ENCODE measurements at places on chromosomes 2 and 18.

- DNase-seq, result no peak
Measured at GRCh38 chr2:60140185-60140584, 413.3 kb downstream of the BCL11A start.

- no peak for DNase-seq
Measured at GRCh38 chr2:239288237-239288636, 112.6 kb downstream of the HDAC4 start.

GRCh38 chr2:6919901-6920742 lies 2.9 kb downstream of the RNF144A start:
- DNase-seq, result no peak

DNA sequence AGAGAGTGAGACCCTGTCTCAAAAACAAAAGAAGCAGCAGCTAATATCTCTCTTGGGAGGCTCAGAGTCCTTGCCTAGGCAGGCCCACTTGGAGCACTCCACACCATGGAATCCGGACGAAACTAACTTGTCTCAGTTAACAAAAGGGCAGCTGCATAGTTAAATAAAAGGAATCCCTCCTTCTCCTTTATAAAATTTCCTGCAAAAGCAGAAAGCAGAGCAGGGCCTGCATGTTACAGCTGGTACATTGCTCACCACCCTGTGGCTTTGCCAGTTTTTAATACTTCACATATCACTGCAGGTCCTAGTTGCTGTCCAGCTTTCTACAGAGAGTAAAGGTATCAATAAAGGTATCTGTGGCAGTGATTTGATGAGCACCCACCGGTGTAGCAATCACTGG lies 93.6 kb downstream of the ASAP2 start:
- DNase-seq, result no peak

DNA sequence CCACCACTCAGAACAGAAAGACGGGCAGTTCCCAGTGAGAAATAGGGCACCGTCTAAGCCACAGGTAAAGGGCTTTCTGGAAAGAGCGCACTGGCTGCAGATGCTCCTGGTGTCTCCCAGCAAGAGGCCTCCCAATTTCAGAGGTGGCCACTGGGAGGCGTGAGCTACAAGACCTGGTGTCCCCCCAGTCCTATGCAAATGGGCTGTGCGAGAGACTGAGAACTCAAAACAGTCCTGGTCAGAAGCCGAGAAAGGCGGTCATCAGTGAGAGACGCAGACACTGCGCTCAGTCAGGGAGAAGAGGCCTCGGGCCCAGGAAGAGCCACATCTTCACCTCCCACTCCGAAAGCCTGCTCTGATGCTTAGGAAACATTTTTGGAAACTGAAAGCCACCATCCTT lies 179.5 kb downstream of the EIPR1 start:
- no peak for DNase-seq

GRCh38 chr2:10519394-10519740 lies 71.2 kb upstream of the ODC1 start:
- no peak for DNase-seq

DNA sequence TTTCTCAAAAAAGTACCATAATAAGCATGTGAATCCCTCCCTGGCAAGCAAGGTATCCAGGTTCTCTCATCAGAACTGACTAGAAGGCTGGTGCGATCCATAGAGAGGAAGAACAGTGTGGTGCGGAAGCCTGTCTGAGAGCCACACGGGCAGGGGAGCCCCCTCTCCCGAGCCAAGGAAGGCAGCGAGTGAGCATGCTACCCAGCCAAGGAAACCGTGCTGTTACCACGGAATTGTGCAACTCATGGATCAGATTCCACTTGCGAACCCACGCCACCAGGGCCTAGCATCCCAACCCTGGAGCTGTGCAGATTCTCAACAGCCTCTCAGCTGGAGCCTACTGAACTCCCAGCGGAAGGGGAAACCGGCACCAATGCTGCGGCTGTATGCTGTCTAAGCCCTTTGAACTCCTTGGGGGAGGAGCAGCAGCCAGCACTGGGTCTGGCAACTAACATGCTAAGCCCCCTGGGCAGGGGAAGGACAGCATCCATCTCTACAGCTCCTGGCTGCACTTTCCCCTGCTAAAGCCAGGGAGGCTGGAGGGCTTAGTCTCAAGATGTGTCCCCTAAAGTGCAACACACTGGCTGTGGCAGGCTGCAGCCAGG lies 823.1 kb downstream of the EPHA4 start:
- DNase-seq, result no peak

GRCh38 chr2:69242651-69243051 lies 144.4 kb downstream of the GFPT1 start:
- no peak for DNase-seq

DNA sequence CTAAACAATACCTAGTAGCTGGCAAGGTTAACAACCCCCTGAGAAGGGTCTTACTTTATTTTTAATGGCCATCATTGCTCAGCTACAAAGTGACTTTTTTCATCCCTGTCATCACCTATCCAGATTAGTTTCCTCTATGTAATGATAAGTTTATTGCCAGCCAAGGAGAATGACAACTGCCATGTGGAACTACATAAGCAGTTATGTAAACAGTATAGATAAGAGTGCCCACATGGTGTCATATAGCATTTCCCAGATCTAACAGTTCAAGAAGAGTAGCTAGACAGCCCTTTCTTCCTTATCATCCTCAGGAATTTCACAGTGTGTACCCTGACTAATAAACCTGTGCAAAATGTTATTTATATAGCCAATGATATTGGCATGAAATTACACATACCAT lies 240.2 kb upstream of the PIK3C3 start:
- no peak for DNase-seq
